Astrocyte (in vitro differentiated cells and primary cell): ENCODE measurements at places on chromosomes 12 and 14. TPM values are rescaled to one million over a fixed set of nuclear protein-coding genes. Genes with fewer than 3 reads are reported as not detected.

DNA sequence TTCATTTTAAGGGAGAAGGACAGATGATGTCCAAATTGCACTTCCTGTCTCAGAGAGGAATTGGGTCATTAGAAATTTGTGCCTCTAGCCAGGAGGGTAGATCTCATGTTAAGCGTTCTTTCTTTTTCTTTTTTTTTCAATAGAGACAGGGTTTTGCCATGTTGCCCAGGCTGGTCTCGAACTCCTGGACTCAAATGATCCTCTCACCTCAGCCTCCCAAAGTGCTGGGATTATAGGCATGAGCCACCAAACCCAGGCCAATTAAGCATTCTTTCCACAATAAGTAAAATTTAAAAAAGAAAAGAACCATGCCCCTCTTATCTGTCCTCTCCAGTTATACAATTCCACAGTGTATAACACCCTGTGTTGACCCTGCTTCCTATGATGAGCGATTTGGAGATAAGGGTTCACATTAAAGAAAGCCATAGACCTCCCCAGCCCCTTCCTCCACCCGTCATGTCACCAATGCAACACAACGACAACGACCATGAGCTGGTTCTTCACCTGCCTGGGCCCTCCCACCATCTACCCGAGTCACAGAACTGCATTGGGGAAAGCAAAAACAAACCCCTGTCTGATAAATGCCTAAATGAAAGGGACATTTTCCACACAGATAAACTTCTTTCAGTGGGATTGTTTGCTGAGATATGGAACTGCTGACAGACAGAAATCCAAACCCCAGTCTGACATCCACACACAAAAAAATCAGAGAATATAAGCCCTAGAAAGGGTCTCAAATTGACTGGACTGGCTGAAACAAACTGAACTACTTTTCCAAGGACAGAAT, 37.3 kb downstream of the SSH1 start:
- no peak for DNase-seq

DNA sequence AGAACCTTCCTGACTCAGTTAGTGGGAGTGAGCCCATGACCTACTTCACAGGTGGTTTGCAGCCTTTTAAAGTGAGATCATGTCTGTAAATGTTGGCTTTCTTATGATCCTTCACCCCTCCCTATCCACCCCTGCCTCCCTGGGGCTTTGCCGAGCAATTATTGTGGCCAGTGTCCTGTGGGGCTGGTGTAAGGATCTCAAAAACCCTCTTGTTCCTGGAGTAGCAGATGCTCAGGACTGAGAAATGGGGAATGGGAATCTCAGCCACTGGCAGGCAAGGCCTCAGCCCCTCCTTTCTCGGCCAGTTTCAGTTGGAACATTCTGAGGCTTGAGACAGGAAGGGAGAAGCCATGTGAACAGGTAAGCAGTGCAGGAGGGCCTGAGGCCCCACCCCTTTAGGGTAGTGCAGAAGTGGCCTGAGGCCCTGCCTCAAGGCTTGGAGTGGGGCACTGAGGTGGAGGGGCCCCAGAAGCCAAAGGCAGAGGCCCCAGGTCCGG, 53.8 kb downstream of the PLEKHG3 start:
- DNase-seq, result peak; percentile 86

OR11H12 gene
- total RNA-seq, result not detected in 2 replicates

DNA sequence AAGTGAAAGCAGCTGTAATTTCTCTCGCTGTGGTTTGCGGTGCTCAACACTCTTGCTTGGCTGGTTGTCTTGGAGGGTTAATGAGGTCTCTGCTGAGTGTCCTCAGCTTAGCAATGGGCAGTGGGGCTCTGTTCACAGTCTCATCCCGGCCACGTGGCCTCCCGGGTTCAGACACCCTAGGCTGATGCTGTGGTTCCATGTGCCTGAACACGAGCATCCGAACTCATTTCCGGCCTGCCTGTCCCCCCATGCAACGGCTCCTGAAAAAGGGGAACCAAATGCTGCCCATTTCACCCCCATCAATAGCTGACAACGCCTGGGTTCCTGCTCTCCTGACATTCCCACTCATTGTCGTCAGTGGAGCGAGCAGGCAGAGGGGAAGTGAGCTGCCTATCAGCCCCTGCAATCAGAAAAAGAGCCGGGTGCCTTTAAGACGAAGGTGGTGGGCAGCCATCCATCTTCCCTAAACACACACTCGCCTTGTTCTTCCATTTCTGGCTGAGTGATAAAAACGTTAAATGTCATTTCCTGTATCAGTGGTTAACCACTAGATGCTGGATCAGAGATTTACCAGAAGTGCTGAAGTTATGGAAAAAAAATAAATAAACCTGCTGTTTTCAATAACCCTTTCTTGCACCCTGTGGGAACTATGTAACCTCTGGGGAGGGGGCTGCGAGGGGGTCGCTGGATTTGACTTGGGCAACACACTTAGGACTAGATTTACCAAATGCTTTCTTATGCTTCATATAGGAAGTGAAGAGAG, 60.3 kb upstream of the BCL2L14 start:
- peak; percentile 91 for DNase-seq

- peak; percentile 45 for DNase-seq
Observed at GRCh38 chr12:7439579-7440505, 4.1 kb downstream of the CD163L1 start.

GRCh38 chr12:63897931-63898330, 53.4 kb downstream of the SRGAP1 start:
- DNase-seq, result no peak

- DNase-seq, result no peak
Observed at GRCh38 chr14:103057028-103057371, 349 bp downstream of the CDC42BPB start.

DNA sequence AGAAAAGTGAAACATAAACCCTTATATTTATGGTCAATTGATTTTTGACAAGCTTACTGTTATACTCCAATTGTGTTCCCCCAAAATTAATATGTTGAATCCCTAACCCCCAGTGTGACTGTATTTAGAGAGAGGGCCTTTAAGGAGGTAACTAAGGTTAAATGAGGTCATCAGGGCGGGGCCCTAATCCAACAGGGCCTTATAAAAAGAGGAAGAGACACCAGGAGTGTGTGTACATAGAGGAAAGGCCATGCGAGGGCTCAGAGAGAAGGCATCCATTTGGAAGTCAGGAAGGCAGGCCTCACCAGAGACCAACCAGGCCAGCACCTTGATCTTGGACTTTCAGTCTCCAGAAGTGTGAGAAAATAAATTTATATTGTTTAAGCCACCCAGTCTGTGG, 6.5 kb upstream of the VTI1B start:
- DNase-seq, result no peak

SLC6A12 gene
- total RNA-seq, result 2.6 and 3.0 TPM in 2 replicates

GRCh38 chr14:66476964-66477363, 9.2 kb upstream of the CCDC196 start:
- peak; percentile 16 for DNase-seq

KLRB1 gene
- total RNA-seq, result not detected in 2 replicates

DNA sequence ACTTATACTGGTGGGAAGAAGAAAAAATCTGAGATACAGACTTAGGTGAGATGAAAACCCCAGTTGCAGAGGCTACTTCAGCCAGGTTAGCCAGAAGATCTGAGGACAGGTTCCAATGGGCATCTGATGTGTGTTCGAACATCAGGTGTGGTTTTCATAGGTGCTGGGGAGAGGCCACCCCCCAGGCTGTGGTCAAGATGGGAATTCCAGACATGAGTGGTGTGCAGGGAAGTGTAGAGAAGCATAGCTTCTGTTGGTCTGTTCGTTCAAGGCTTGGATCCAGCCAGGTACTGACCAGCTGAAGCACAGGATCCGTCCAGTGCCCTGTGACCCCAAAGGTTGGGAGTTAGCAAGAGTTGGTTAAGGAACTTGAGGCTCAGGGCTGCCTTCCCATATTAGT, 85.5 kb downstream of the SSPN start:
- no peak for DNase-seq

DNA sequence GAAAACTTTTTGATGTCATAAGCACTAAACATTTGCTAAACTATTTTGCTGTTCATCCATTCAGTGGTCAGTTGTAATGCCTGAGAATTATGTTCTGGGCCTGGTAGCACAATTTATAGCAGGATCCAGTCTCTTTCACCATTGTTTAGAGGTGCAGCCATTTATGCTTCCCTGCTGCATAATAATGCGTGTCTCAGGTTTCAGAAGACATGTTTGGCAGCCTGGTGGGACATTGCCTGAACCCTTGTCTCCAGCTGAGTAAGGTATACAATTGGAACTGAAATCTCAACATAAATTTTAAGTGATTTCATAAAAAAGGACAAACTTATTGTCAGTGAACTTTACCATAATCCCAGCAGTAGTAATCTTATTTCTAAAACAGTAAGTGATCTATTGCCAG, 94.8 kb downstream of the POLR3B start:
- no peak for DNase-seq

DNA sequence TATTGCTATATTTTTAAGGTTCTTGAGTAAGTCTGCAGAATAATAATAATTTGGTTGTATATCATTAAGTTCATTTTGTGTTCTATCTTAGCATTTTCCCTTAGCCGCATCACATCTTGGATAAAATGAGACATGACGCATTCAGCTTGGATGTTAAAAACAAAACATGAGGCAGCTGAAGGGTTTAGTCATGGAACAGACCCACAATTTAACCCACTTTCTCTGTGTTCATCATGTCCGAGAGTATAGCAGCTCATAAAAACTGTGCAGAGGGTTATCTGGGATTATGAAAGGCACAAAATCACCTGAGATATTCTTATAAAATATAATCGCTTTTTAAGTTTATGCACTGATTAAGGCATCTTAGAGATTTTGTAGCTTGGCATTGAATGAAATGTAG, 219.3 kb downstream of the TRHDE start:
- DNase-seq, result peak; percentile 12

DNA sequence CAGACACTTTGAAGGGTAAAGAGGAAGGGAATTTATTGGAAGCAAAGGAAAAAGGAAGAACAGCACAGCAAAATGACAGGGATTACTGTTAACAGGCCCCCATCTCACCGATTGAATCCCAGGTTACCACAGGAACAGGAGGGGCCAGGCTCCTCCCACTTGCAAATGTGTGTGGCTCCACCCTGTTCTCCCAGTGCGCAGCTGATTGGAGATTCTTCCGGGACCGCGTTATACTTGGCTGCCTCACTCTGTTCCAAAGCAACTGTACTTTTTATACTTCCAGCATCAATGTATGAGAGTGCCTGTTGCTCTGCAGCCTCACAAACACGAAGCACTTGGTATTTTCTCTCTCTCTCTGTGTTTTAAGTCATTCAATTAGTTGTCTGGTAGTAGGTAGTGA, 273.6 kb upstream of the MDGA2 start:
- DNase-seq, result no peak

- no peak for DNase-seq
Observed at GRCh38 chr14:22557846-22558220, 31.2 kb downstream of the DAD1 start.

ASCL1 gene
- not detected in 2 replicates for total RNA-seq

DNA sequence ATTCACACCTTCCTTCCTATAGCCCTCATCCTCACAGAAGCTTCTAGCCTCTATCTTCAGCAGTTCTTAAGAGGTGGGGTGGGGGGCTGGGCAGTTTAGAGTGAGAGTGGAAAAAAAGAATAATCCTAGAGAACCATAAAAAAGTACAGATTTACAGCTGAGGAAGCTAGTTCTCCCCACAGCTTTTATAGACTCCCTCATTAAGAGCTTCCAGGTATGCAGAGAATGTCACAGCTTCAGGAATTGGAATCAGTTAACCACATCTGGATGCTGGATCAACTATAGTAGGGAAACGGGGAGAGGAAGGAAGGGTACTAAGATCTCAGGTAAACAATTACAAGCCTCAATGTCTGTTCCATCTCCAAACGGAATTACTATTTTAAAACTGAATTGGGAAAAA, 12.3 kb downstream of the GDF11 start:
- DNase-seq, result no peak

- no peak for DNase-seq
Observed at GRCh38 chr14:99384450-99385417, 95.9 kb downstream of the SETD3 start.

- no peak for DNase-seq
Observed at GRCh38 chr12:121789800-121790728, 3.4 kb downstream of the RHOF start.

DNA sequence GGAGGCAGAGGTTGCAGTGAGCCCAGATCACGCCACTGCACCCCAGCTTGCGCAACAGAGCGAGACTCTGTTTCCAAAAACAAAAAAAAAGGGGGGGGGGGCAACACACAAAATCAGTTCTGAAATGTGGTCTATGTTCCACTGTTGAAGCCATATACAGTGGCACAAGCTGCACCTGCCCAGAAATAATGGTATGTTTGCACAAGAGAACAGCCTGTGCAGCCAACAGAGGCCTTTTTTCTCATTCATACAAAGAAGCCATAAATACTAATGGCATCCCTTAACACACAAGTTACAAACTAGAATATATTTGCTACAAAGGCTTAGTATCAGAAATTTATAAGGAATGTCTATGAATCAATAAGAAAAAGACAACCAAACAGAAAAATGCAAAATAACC, 37.1 kb downstream of the ITPR2 start:
- no peak for DNase-seq

NEUROD4 gene
- not detected in 2 replicates for total RNA-seq

DNA sequence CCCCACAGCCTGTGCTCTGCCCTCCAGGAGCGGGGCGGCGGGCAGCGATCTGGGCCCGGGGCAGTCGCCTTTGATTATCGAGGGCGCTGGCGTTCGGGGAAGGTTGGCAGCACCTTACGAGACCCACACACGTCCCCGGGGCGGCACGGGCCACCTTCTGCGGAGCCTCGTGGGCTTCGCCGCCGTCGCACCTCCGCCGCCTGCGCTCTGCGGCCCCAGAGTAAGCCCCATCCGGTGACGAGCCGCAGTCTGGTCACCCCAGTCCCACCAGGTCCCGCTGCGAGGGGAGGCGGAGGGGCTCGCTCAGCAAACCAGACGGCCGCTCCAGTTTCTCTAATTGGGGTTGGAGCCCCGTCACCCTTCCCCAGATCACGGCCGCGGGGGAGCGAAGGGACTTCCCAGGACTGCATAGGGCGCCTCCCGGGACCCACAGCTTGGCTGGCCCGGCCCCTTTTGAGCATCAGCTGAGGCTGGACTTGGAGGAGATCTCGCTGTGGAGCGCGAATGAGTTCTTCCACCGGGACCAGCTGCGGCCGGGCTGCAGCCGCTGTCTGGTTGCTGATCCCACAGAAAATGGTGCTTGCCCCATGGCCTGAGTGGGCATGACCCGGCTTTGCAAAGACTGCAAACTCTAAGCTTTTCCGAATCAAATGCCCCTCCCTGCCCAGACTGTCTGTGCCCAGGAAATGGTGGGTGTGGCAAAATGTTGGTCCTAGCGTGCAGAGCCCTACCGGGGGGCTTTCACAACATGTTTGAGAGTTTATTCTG, 560 bp downstream of the LGALS3 start:
- peak; percentile 58 for DNase-seq

GRCh38 chr12:47864646-47865235, 40.1 kb downstream of the VDR start:
- no peak for DNase-seq

TRIP11 gene
- total RNA-seq, result 48.2 and 50.5 TPM in 2 replicates

DNA sequence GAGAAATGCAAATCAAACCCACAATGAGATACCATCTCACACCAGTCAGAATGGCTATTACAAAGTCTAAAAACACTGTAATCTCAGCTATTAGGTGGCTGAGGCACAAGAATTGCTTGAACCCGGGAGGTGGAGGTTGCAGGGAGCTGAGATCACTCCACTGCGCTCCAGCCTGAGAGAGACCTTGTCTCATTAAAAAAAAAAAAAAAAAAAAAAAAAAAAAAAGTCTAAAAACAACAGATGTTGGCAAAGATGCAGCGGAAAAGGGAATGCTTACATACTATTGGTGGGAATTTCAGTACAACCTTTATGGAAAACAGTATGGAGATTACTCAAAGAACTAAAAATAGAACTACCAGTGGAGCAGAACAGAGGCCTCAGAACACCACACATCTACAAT, 19.0 kb upstream of the ATF7 start:
- peak; percentile 80 for DNase-seq

GRCh38 chr14:89621009-89621421, 204.0 kb upstream of the FOXN3 start:
- no peak for DNase-seq

CDH24 gene
- total RNA-seq, result 17.4 and 22.2 TPM in 2 replicates

TMEM132D gene
- total RNA-seq, result not detected in 2 replicates
